ENCODE measurements at places on chromosomes 4 and X.

DNA sequence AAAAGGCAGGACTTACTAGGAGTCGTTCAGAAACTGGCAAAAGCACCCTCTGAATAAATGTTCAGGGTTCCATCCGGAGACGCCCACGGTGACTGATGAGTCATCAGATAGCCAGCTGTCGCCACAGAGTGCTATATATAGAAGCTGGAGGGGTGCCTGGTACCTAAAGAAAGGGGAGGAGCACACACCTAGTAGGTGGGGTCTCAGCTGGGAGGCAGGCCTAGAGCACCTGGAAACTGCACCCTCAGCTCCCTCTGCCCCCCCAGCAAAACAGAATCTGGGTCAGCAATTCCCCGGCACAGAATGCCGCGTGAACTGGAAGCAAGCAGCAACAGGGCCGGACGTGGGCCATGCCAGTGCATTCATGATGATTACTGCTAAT lies 242.0 kb downstream of the BCOR start:
- DNase-seq: no peak

- no peak for DNase-seq
These were observed 467.0 kb upstream of the CTSO start for GRCh38 chr4:156420623-156421022.

- DNase-seq: no peak
These were observed 175.8 kb upstream of the PITX2 start for GRCh38 chr4:110798687-110799086.

DNA sequence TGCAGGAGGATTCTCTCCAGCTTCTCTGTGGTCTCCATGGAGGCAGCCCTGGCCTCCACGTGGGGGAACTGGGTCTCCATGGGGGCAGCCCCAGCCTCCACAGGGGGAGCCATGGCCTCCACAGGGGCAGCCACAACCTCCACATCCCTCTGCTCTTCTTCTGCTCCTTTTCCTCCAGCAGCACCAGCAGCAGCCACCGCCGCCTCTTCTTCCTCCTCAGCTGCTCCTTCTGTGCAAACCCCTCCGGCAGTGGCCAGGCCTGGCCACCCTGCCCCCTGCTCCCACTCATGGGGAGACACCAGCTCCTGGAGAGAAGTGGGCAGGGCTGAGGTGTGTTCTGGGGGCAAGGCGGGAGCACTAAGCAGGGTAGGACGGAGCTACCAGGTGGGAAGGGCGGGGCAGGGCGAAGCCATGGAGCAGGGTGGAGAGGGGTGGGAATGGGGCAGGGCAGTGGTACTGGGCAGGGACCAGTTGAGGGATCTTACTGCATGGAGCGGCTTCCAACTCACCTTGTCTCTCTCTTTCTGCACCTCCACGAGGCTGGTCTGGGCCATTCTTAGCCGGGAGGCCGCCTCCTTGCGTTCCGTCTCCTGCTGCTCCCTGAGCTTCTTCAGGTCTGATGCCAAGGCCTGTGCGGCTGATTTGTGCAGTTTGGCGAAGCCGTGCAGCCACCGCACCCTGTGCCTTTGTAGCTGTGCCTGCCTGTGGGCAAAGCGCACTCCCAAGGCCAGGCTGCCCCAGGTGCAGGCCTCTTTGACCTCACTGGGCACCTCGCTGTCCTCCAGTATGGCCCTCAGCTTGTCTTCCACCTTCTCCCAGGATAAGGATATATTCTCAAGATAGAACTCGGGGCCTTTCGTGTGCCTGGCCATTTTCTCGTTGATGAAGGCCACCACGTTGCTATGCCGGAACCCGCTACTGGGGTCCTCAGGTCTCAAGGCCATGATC lies 766 bp downstream of the TEX13A start:
- no peak for DNase-seq

GRCh38 chrX:12777670-12778069 lies 13.5 kb upstream of the PRPS2 start:
- DNase-seq: no peak

DNA sequence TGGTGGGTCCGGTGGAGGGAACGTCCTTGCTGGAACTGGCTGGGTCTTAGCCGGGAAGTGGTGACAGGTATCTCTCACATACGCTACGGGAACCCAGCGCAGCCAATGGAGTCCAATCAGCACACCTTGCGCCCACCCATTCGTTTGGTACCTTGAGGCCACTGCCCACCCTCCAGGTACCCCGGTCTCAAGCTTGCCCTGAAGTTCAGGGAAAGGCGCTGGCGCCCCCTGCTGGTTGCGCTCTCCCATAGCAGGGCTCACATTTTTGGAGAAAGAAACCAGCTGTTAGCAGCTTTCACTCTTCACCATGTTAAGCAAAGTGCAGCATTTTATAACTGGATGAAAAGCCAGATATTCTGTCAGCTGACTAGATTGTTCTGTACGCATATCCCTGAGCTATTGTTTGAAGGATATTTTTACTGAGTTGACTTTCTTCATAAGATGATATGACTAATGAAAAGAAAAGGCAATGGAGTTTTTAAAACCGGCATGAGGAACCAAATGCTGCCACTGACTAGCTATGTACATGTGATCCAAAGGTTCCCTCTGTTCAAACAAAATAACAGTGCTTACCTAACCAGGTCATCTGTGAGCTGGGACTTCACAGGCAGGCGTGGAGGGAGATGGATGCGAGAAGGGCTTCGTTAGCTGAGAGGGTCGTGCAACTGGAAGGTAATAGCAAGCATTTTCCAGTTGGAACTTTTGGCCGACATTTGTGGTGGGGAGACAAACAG lies 43.7 kb downstream of the OTOP1 start:
- peak; percentile 9 for DNase-seq

DNA sequence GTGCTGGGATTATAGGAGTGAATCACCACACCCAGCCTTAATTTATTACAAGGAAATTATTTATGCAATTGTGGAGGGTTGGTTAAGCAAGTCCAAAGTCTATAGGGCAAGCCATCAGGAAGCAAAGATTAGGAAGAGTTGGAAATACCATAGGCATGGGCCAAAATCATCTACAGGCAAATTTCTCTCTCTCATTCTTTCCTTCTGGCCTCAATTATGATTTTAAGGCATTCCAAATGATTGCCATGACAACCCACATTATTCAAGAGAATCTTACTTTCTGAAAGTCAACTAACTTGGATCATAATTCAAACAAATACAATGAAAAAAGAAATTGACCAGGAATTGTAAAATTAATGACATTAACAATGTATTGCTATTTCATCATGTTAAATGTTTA lies 400.8 kb downstream of the GPM6A start:
- no peak for DNase-seq

- no peak for DNase-seq
These were observed 28.3 kb downstream of the ENOPH1 start for GRCh38 chr4:82458729-82459128.
